ENCODE measurements at places on chromosomes 7 and 10.

GRCh38 chr7:25947669-25948516, 204.1 kb upstream of the NFE2L3 start:
- DNase-seq = no peak

DNA sequence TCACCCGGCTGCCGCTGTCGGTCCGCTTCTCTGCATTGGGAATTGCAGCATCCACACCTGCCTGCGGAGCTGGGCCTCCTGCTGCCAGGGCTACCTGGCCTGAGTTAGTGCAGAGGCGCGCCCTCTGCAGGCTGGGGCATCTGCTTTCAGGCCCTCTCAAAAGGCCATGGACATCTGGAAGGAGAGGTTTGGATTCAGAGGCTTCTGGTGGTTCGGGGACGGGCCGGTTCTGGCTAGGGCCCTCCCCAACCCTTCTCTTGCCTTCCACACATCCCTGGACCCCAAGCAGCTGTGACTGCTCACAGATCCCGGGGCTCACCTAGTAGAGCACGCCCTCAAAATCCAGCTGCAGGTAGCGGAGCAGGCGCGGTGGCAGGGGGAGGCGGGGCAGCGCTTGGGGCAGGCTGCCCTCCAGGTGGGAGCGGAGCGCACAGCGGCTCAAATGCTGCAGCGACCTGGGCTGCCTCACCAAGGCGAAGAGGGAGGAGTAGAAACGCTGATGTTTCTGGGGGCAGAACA, 8.4 kb upstream of the GBX1 start:
- no peak for DNase-seq

DNA sequence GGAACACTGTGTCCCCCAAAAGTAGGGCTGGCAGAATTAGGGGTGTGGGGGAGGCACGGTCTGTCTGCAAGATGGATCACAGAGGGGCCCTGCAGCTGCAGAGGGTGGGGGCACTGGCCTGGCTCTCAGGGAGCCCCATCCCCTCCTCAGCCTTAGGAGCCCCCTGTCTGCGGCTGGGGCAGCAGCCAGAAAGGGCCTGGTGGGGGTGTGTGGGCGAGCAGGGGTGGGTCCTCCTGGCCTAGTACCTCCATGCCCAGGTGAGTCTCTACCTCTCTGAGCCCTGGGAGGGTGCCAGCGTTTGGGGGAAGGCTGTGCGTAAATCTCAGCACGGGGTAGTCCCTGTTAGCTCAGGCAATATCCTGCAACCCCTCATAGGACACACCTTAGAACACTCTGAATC, 280.5 kb upstream of the PPP2R2D start:
- DNase-seq = no peak

DNA sequence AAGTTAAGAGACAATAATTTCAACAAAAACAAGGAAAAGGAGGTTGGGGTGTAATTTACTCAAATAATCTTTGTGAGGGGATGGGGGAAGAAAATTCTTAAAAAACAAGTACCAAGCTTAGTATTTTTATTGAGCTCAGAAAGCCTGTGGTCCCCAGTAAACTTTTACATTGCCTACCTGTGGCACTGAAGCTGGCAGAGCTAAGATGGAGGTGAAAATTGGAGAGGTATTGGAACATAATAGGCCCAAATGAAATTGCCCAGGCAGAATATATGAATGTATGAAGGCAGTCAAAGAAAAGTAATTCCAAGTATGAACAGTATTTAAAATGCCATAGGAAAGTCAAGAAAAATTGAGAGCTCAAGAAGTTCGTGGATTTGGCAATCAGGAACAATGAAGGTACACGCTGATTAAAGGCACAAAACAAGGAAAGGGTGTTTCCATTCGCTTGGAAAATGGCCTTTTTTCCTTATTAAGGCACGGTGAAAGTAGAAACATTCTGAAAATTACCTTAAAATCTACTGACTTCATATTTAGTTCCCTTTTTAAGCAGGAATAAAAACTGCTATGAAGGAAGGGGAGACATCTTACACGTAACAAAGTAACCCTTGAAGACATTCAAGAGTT, 3.4 kb upstream of the KMT2E start:
- no peak for DNase-seq

- DNase-seq = no peak
Measured at GRCh38 chr10:91901784-91902677, 7.3 kb downstream of the FGFBP3 start.

- DNase-seq = no peak
Measured at GRCh38 chr10:63365976-63366765, 99.6 kb downstream of the JMJD1C start.

DNA sequence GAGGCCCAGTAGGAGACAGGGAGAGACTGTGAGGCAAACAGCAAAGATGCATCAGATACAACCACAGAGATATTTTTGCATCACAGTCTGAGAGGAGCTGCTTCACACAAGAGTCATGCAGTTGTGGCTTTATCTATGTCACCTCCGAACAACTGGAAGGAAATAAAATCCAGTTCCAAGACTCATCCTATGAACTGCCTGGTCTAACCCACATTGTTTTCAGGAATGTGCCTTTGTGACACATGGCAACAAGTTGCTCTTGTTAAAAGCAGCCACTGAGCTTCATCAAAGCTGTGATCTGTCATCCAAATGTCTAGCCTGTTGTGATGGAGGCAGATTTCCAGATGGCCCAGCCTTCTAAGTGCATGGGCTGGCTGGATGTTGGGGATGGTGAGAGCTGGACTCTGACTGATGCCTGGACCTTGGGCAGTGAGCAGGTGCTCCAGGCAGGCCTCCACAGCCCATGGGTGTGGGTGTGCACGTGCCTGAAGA, 255.0 kb downstream of the BMPER start:
- DNase-seq = no peak

GRCh38 chr10:72267381-72267780, 6.3 kb upstream of the DDIT4 start:
- DNase-seq = no peak

GRCh38 chr10:121183236-121183635, 332.1 kb downstream of the WDR11 start:
- DNase-seq = no peak

- DNase-seq = no peak
Measured at GRCh38 chr10:111474786-111475185, 398.0 kb downstream of the ADRA2A start.

- DNase-seq = no peak
Measured at GRCh38 chr7:32034052-32034451, 36.2 kb downstream of the PDE1C start.

DNA sequence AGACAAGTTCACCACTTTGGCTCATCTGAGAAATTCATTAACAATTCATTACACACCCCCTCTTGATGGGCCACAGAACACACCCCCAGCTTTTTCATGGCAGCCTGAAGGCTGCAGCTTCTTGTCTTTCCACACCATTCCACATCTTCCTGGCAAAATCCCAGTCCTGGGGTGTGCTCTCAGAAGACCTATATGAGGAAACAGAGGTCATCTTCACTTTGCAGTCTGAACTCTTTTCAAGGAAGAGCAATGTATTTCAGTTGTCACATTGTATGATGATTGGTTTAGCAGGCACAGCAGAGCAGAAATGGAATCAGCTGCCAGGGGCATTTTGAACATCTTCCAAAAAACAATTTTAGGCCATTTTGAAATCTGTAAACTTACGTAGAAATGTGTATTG, 7.8 kb upstream of the LRRC27 start:
- no peak for DNase-seq

DNA sequence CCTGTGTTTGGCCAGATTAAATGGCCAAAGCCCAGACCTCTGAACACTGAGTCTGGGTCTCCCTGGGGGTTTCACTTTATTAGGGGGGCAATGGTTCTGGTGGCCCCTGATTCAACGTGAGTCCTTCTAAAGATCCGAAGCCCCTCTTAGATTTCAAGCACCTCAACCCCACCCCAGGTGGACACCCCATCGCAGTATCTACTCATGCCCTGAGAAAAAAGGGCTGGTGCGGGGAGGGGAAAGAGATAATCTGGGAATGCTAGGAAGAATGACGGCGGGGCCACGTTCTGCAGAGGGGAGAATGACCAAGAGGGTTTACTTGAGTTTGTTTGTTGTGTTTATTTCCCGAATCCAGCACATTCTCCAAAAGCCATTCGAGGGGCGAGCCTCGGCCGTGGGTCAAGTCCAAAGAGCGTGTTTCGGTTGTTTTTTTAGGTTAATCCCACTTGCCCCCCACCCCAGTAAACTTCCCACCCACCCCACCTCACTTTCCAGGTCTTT, 832 bp downstream of the PDLIM1 start:
- DNase-seq = no peak

DNA sequence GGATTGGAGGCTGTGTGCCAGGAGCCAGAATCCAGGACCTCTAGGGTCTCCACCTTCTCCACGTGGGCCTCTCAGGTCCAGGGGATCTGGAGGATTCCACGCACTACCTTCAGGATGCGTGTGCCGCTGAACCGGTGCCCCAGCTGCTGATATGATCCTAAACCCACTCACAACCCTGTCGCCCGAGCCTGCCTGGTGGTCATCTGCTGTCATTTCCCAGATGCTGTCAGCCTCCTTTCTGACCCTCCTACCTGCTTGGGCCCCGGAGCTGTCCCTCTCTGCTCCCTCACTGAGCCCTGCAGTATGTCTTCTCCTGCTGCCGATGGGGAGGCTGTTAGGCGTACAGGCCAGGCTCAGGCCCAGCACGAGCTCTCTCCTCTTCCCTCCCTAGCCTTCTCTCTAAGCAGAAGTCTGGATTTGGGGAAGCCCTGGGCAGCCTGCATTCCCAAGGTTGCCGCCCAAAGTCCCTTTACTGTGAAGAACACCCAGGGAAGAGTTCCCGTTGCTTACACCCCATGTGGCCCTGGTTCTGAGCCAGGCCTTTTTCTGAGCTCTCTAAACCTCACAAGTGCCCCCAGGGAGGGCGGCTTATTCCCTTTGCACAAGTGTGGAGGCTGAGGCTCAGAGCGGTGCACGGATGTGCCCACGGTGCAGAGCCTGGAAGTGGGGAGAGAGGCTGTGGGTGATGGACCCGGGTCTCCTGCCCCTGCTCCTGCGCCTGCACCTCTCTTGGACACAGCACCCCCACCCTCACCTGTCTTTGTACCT, 30.8 kb upstream of the ZNF488 start:
- no peak for DNase-seq

DNA sequence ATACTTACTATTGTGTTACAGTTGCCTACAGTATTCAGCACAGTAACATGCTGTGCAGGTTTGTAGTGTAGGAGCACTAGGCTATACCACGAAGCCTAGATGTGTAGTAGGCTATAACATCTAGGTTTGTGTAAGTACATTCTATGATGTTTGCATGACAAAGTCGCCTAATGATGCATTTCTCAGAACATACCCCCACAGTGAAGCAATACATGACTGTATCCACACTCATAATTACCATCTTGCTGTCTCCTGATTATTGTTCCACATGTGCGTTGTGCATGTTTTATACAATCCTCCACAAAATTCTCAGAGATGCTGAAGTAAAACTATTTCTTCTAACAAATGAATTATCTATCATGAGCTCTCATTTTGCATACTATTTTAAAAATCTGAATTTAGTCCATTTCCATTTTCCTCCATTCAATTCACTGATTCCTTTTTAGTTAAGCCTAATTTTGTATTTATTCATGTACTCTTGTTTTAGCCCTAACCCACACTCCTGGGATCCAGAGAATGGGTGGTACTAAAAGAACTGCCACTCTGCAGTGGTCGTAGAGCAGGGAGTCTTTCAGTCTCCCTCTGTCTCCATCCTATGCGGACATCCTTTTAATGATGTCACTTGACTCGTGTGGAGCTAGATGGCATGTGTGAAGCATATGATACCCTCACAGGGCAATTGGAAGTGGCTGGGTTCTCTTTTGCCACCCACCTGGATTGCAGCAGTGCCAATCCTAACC, 67.6 kb upstream of the CAV2 start:
- no peak for DNase-seq

DNA sequence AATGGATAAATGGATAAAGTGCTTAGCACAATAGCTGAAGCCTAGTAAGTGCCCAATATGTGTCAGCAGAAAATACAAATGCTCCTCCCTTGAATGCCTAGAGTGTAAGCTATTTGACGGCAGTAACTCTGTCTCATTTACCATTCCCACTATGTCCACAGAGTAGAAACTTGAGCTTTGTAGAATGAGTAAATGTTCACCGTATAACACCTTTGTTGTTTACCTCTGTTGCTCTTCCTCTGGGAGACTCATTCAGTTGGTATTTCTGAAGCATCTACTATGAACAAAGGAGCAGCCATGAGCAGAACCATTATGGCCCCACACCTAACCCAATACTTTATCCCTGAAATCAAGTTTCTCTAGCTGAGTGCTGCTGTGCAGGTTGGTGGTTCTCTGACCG, 8.4 kb upstream of the SLC16A12 start:
- no peak for DNase-seq

- DNase-seq = no peak
Measured at GRCh38 chr7:46296526-46296925, 375.5 kb upstream of the IGFBP3 start.

- DNase-seq = no peak
Measured at GRCh38 chr7:155337946-155338631, 40.4 kb downstream of the INSIG1 start.

- DNase-seq = peak; percentile 53
Measured at GRCh38 chr10:125158601-125159485, 1.5 kb downstream of the CTBP2 start.

DNA sequence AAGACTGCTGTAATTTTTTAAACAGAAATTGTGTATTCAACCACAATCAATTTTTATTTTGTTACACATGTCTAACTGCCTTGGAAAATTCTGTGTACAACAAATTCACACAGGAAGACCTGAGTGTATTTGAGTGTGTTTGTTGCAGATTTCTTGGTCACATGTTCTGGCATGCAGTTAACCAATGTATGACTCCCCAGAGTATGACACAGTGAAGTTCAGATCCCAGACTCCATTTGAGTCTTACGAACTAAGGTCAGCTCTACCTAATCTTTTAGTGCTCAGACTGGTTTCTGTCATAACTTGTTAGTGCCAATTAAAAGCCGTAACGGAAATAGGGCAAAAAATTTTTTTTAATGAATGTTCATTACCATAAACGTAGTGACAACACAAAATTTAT, 5.8 kb downstream of the GNAI1 start:
- DNase-seq = no peak

- no peak for DNase-seq
Measured at GRCh38 chr10:130341356-130341755, 205.2 kb downstream of the GLRX3 start.

DNA sequence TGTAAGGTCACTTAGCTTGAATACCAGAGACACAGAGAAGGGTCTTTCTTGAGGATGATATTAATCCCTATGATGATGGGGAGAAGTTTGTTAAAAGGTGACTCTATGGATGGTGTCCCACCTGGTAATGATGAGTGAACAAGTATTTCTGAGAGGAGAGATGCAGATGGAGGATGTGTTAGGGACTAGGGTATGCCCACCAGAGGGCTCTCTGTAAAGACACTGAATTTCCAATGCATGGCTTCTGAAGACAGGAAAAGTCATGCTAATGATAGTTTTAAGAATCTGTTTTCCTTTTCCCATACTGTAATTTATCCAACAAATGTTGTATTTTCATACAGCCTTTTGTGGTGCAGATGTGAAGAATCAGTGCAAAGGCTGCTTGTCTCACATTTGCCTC, 1250.9 kb upstream of the CELF2 start:
- no peak for DNase-seq

DNA sequence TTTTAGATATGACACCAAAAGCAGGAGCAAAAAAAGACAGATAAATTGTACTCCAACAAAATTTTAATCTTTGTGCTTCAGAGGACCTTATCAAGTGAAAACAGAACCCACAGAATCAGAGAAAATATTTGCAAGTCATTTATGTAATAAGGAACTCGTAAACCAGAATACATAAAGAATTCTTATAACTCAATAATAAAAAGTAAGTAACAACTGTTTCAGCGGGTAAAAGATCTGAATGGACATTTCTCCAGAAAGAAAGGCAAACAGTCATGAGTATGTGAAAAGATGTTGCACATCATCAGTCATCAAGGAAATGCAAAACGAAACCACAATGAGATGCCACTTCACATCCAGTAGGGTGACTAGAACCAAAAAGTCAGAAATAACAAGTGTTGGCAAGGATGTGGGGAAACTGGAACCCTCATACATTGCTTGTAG, 167.7 kb upstream of the KCTD7 start:
- no peak for DNase-seq

Measured in mesothelial cell of epicardium (in vitro differentiated cells).